ENCODE measurements at places on chromosomes 3 and 15.

- DNase-seq, result no peak
These were observed 62.4 kb upstream of the RARB start for GRCh38 chr3:25365636-25366035.

GRCh38 chr15:100129677-100130076 lies 212.1 kb downstream of the ADAMTS17 start:
- no peak for DNase-seq

DNA sequence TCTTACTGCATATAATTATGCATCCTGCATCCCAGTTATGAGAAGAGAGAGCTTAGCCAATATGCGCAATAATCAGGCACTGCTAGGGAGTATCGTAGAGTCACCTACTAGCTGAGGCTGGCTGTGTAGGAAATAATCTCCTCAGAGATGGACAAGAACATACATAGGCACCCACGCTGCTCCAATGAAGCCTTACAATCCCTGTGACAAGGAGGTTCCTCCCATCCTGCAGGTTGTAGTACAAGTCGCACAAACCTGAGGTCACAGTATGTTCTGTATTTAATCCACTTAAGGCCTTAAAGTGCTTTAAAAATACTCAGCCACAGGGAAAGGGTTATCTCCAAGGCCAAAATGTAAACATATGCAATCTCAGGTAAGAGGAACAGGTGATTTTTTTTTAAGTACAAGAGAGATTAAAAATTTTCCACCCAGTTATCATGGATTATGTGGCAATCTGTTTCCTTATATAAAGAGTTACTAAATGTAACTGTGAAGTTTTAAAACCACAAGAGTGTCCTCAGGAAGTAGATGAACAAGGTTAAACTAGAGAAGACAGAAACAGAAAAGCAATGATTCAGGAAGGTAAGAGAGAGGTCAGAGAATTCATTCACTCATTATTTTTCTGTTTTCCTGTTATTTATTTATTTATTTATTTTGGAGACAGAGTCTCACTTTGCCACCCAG lies 7.5 kb upstream of the COLQ start:
- no peak for DNase-seq

DNA sequence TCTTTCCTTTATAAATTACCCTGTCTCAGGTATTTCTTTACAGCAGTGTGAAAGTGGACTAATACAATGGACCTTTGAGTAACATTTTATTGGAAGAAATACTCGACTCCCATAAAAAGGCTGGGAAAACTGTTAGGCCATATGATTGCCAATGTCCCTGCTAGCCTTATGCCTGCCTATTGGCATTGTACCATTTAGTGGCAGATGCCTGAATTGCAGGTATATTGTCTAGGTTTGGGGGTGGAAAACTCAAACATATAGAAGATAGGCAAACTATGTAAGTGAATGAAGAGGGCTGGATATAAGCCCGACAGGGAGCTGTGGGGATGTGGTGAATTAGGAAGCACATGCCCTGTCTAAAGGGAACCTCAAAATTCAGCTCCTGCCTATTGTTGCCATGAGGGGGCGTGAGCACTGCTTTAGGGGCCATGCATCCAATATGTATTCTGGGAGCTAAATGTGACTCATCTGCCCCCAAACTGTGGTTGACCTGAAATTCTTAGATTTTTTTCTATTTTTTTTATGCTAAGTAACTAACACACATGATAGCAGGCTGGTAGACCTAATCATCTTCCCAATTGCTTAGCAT lies 65.2 kb upstream of the TRA2B start:
- DNase-seq, result no peak

- DNase-seq, result no peak
These were observed 710.3 kb downstream of the ZBBX start for GRCh38 chr3:166669781-166670180.

DNA sequence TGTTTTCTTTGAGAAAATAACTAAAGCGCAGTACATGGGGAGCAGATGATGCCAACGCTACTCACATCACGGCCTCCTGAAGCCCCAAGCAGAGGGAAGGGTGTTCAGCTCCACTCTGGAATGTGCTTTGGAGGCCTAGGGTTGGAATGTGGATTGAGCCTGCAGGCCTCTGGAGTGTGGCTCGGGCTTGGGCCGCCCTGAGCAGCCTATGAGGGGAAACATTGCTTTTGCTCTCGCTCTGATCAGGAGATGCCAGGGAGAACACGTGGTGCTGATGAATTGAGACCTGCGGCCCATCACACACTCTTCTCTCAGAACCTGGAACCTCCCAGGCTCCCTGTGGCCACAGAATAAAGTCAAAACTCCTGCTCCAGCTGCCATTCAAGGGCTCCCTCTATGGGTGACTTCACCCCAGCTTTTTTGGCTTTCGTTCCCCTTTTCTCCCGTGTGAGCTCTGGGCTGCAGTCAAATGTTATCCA lies 23.3 kb downstream of the CCDC13 start:
- DNase-seq, result no peak

DNA sequence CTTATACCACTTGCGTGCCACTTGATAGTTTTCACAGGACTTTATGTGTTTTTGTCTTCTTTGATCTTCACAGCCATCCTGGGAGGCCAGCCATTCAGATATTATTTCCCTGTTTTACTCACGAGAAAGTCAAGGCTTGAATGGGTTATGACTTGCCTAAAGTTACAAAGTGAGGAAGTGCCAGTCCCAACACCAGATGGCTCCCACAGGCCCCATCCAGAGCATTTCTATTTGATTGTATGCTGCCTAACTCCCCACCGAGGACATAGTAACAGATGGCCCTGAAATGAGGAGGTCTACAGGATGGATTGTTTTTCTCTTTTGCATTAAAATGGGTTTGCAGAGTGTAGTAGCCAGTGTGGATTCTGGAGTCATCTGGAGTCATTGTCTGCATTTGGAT lies 74.5 kb downstream of the SPTSSB start:
- DNase-seq, result no peak

DNA sequence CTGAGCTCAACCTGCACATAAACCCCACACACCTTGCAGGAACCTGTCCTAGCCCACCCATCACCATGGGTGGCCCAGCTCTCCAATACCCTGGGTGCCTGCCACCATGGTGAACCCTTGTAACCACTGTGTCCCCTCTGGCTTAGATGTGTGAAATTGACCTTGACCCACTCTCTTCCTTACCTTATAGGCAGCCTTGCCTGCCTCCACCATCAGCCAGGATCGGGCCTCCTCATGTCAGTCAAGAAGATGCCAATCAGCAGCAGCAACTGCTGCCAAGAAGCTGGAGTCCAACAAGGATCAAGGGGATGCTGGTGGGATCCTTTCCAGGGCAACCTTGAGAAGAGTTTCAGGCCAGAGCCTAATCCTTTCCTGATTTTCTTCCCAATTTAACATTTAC lies 8.8 kb upstream of the CYP11A1 start:
- DNase-seq, result no peak

DNA sequence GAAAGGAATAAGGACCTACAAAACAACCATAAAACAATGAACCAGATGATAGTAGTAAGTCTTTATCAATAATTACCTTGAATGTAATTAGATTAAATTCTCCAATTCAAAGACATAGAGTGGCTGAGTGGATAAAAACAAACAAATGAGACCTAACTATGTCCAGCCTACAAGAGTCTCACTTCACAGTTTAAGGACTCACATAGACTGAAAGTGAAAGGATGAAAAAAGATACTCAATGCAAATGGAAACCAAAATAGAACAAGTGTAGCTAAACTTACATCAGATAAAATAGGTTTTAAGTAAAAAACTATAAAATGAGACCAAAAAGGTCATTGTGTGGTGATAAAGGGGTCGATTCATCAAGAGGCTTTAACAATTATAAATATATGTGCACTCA lies 21.9 kb upstream of the NR1I2 start:
- no peak for DNase-seq

All from colonic mucosa (tissue), 4 donors.